ENCODE measurements at places on chromosomes 1 and 21. TPM values are rescaled to one million over a fixed set of nuclear protein-coding genes. Genes with fewer than 3 reads are reported as not detected.

GLRX2 gene
- 4.7 TPM for total RNA-seq

CFAP74 gene
- under 0.01 TPM for total RNA-seq

CFHR1 gene
- total RNA-seq = 1.6 TPM

NBL1 gene
- total RNA-seq = 23.5 TPM

DNM3 gene
- 2.6 TPM for total RNA-seq

Data from skeletal muscle tissue (tissue), 5 donors.